A673 (cell line): ENCODE measurements at places on chromosomes 12 and 14.

DNA sequence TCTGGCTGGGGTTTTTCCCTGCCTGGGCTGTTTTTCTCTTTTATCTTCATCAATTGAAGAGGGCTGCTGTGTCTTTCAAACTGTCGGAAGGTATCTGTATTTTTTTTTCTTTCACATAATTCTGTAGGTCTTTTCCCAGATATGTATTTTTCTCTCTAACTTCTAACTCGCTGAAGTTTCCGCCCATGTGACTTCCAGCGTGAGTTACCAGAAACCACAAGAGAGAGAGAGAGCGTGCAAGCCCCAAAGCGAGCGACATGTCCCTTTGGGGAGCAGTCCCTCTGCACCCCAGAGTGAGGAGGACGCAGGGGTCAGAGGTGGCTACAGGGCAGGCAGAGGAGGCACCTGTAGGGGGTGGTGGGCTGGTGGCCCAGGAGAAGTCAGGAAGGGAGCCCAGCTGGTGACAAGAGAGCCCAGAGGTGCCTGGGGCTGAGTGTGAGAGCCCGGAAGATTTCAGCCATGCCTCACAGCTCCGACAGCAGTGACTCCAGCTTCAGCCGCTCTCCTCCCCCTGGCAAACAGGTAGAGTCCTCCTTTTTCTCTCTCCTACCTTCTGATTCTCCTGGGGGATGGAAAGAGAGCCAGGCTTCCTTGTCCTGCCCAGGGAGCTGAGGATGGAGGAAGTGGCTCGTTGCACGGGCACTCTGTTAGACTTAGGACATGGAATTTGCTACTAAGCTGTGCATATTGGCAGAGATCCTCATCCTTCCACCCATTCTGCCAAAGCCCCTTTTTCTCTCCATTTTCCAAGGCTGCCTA lies at the start of gene BATF:
Gene BATF, plus strand, starts transcription at position 246 of the 759 bp plus-strand sequence. Its CDS starts 214 bp downstream, at position 460.
- no peak within 1 kb of the TSS for H3K27ac ChIP-seq
- H3K27me3 ChIP-seq: no peaks in the 10 kb centered on the region

GRCh38 chr14:57746563-57746962 lies 119.3 kb downstream of the SLC35F4 start:
- no peak for DNase-seq
- H3K27me3 ChIP-seq: no peaks in the 10 kb centered on the region

DNA sequence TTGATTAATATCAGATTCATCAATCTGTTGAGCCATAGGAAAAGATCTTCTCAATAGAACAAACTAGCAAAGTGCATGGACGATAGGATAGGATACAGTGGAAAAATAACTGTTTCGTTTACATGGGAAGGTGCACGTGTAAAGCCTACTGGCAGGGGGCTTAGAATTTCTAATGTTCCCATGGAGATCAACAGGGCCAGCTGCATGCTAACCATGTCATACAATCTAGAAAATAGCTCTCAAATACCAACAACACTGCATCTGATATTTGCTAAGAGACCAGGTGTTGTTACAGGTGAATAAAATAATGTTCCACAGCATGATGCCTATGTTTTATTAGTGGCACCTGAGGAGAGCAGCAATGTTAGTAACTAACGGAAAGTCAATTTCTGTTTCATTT lies 72.5 kb downstream of the ACSS3 start:
- no peaks in the 10 kb centered on the region for H3K36me3 ChIP-seq
- no peaks in the 10 kb centered on the region for H3K4me1 ChIP-seq
- H3K27me3 ChIP-seq: no peaks in the 10 kb centered on the region
- no peak for DNase-seq
- H3K27ac ChIP-seq: no peak overlapping the region

- H3K36me3 ChIP-seq: no peaks in the 10 kb centered on the region
- no peak overlapping the region for H3K27ac ChIP-seq
- no peak for DNase-seq
- no peaks in the 10 kb centered on the region for H3K4me1 ChIP-seq
- H3K4me3 ChIP-seq: no peak overlapping the region
These were observed 67.6 kb upstream of the AMN1 start for GRCh38 chr12:31796270-31796951.

- H3K36me3 ChIP-seq: no peaks in the 10 kb centered on the region
- DNase-seq: no peak
- no peaks in the 10 kb centered on the region for H3K4me1 ChIP-seq
- no peak overlapping the region for H3K27ac ChIP-seq
- no peak overlapping the region for H3K4me3 ChIP-seq
These were observed 334.5 kb downstream of the IPO8 start for GRCh38 chr12:30361145-30361544.

DNA sequence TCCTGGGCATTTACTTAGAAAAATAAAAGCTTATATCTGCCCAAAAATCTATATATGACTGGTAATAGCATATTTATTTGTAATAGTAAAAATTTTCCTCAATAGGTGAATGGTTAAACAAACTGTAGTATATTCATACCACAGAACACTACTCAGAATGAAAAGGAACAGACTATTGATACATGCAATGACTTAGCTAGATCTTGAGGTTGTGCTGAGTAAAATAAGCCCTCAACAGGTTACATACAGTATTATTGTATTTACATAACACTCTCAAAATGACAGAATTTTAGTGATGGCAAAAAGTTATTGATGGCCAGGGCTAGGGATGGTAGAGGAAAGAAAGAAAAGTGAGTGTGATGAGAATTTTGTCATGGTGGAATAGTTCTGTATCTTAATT lies 178.4 kb downstream of the BMP4 start:
- H3K4me3 ChIP-seq: no peak overlapping the region
- H3K27ac ChIP-seq: no peak overlapping the region
- H3K27me3 ChIP-seq: peaks cover 27% of the 10 kb centered on the region
- no peaks in the 10 kb centered on the region for H3K4me1 ChIP-seq

- no peaks in the 10 kb centered on the region for H3K36me3 ChIP-seq
- H3K27me3 ChIP-seq: no peaks in the 10 kb centered on the region
- DNase-seq: no peak
- H3K27ac ChIP-seq: no peak overlapping the region
- H3K4me1 ChIP-seq: no peaks in the 10 kb centered on the region
- no peak overlapping the region for H3K4me3 ChIP-seq
These were observed 42.5 kb downstream of the CYP46A1 start for GRCh38 chr14:99726538-99727095.
